ENCODE measurements at places on chromosomes 13 and 19. TPM values are rescaled to one million over a fixed set of nuclear protein-coding genes. Genes with fewer than 3 reads are reported as not detected.

DNA sequence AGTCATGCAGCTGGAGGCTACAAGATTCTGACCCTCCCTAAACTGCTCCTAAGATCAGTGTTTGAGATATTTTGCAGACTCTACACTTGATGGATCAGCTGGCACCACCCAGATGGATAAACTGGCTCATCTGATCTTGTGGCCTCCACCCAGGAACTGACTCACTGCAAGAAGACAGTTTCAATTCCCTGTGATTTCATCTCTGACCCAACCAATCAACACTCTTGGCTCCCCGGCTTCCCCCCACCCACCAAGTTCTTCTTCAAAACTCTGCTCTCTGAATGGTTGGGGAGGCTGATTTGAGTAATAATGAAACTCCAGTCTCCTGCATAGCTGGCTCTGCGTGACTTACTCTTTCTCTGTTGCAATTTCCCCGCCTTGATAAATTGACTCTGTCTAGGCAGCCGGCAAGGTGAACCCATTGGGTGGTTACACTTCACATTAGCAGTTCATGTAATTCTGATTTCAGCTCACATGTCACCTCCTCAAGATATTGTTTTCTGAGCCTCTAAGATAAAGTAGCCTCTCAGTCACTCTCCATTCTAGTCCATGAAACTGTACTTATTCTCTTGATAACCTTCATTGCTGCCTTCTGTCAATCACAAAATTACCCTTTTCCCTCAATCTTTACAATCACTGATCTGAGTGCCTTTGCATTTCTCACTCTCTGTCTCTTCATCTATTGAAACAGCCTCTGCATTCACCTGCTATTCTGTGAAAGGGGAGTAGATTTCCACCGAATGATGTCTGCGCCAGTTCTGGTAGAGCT, 9.9 kb upstream of the FPR3 start:
- no peaks in the 10 kb centered on the region for H3K36me3 ChIP-seq
- H3K27me3 ChIP-seq: no peaks in the 10 kb centered on the region
- H3K4me1 ChIP-seq: no peaks in the 10 kb centered on the region
- DNase-seq: no peak

- no peak overlapping the region for H3K4me3 ChIP-seq
- no peaks in the 10 kb centered on the region for H3K4me1 ChIP-seq
- H3K36me3 ChIP-seq: no peaks in the 10 kb centered on the region
- DNase-seq: no peak
- H3K27me3 ChIP-seq: no peaks in the 10 kb centered on the region
These were observed 3.8 kb downstream of the ATP4B start for GRCh38 chr13:113654175-113654560.

DNA sequence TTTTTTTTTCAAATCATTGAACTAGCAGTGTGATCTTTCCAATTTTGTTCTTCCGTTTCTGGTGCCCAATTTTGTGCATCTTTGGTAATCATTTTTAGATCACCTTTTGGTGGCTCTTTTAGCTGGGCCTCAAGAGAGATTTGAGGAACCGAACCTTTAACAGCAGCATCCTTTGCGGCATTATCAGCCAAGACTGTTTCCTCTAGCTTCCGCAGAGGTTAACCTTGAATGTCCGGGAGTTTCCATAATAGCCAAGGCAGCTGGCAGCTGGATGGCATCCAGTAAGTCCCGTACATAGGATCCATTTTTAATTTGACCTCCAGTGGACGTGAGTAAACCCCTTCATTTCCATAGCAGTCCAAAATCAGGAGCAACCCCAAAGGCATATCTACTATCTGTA, 9.6 kb downstream of the IRGC start:
- no peaks in the 10 kb centered on the region for H3K27me3 ChIP-seq
- no peaks in the 10 kb centered on the region for H3K4me1 ChIP-seq
- H3K27ac ChIP-seq: no peak overlapping the region
- DNase-seq: peak; percentile 18
- H3K4me3 ChIP-seq: no peak overlapping the region

- H3K27ac ChIP-seq: no peak overlapping the region
- H3K36me3 ChIP-seq: peaks cover 3% of the 10 kb centered on the region
- H3K27me3 ChIP-seq: no peaks in the 10 kb centered on the region
- no peak overlapping the region for H3K4me3 ChIP-seq
- no peaks in the 10 kb centered on the region for H3K4me1 ChIP-seq
These were observed 31.4 kb downstream of the PHF11 start for GRCh38 chr13:49527123-49527522.

NUDT19 gene
- 5.5 TPM for total RNA-seq

DNA sequence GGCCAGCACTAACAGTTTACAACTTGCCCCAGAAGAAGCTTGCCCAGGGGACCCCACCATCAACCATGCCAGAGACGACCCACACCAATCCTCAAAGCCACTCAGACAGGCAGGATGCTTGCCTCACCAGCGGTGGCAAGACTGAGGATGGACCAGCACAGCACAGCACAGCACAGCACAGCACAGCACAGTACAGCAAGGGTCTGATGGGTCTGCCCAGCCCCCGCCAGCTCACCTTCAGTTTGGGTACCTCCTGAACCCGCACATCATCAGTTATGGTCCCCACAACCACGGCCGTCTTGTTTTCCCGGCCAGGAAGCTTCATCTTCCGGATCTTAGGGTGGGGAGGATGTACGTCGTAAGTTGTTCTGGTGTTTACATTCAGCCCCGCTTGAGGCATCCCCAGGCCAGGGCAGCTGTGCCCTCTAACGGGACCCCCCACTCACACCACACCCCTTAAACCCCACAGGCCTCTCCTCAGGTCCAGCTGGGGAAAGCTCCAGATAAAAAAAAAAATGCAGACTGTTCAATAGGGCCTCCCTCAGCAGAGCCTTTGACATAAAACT, 1.7 kb upstream of the FAM83E start:
- no peak overlapping the region for H3K27ac ChIP-seq
- H3K4me3 ChIP-seq: no peak overlapping the region
- H3K4me1 ChIP-seq: peaks cover 23% of the 10 kb centered on the region
- H3K27me3 ChIP-seq: no peaks in the 10 kb centered on the region
- no peak for DNase-seq

GRCh38 chr13:111296417-111296816, 24.0 kb upstream of the TEX29 start:
- H3K36me3 ChIP-seq: peaks cover 19% of the 10 kb centered on the region
- H3K27ac ChIP-seq: no peak overlapping the region
- no peak for DNase-seq
- no peaks in the 10 kb centered on the region for H3K4me1 ChIP-seq
- no peaks in the 10 kb centered on the region for H3K27me3 ChIP-seq
- H3K4me3 ChIP-seq: no peak overlapping the region

DNA sequence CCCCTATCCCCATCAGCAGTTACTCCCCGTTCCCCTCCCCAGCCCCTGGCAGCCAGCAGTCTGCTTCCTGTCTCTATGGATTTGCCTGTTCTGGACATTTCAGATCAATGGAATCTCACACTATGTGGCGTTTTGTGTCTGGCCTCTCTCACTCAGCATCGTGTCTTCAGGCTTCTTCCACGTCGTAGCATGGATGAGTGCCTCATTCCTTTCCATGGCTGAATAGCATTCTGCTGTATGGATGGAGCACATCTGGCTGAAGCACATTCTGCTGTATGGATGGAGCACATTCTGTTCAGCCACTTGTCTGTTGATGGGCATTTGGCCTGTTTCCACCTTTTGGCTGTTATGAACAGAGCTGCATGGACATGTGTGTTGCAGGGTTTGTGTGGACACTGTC, 29.5 kb downstream of the CRTC1 start:
- no peaks in the 10 kb centered on the region for H3K4me1 ChIP-seq
- no peaks in the 10 kb centered on the region for H3K36me3 ChIP-seq
- no peak overlapping the region for H3K4me3 ChIP-seq
- no peaks in the 10 kb centered on the region for H3K27me3 ChIP-seq
- H3K27ac ChIP-seq: peak overlapping the region; percentile 26

GFY gene
- total RNA-seq: 2.0 TPM

DNA sequence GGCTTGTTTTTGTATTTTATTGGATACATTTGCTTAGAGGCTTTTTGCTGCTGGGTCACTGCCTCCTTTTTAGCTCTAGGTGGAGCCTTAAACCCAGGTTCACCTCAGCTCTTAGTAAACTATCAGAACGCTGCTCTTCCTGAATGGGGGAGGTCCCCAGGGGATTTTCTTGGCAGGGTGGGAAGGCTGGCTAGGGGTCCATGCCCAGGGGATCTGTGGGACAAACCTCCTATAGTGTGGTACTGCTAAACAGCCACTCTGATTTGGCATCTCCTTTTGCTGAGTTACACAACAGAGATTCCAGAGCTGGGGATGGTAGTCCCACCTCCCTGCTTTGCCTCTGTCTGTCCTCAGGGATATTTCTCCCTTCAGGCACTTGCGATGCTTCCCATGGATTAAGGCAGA, 204.9 kb downstream of the ZIC5 start:
- no peaks in the 10 kb centered on the region for H3K27me3 ChIP-seq
- H3K27ac ChIP-seq: no peak overlapping the region
- H3K36me3 ChIP-seq: no peaks in the 10 kb centered on the region
- no peak for DNase-seq
- H3K4me1 ChIP-seq: no peaks in the 10 kb centered on the region

PSG1 gene
- total RNA-seq: not detected

F10 gene
- 5.5 TPM for total RNA-seq
